Pancreas (tissue), 10 donors: ENCODE measurements at places on chromosomes 2 and 18. TPM values are rescaled to one million over a fixed set of nuclear protein-coding genes. Genes with fewer than 3 reads are reported as not detected.
A peak's percentile ranks its signal among the peaks of the same experiment; 100 is the strongest.

GRCh38 chr2:238158018-238158508, 707 bp upstream of the ERFE start:
- no peak for DNase-seq

DNA sequence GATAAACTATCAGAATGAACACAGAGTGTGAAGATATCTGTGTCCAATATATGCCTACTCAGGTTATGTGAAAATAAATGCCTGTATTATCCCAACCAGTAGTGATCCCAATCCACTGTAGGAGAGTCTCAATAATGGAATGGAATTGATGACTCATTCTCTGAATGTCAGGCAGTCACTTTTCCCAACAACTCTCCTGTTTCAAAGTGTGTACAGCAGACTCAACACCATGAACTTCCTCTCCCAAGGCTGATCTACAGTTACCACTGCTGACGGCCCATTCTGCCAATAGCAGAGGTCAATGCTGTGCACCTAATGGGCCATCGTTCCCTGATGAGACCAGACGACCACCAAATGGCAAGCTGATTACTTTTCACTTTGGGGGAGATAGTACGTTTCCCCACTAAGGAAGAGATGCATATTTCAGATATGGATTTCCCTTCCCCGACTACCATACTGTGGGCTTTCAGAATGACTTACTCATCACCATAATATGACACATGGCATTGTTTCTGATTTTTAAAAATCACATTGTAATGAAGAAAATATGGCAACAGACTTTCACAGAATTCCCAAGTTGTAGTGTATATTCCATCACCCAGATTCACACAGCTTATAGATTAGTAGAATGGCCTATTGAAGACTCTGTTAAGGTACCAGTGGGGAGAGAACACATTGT, 601.7 kb upstream of the VRK2 start:
- DNase-seq: no peak

The EMX1 gene
- 0.28 TPM for total RNA-seq

The PAIP2B gene
- total RNA-seq: 53.1 TPM

- DNase-seq: no peak
Observed at GRCh38 chr2:168293766-168294165, 46.4 kb upstream of the STK39 start.

DNA sequence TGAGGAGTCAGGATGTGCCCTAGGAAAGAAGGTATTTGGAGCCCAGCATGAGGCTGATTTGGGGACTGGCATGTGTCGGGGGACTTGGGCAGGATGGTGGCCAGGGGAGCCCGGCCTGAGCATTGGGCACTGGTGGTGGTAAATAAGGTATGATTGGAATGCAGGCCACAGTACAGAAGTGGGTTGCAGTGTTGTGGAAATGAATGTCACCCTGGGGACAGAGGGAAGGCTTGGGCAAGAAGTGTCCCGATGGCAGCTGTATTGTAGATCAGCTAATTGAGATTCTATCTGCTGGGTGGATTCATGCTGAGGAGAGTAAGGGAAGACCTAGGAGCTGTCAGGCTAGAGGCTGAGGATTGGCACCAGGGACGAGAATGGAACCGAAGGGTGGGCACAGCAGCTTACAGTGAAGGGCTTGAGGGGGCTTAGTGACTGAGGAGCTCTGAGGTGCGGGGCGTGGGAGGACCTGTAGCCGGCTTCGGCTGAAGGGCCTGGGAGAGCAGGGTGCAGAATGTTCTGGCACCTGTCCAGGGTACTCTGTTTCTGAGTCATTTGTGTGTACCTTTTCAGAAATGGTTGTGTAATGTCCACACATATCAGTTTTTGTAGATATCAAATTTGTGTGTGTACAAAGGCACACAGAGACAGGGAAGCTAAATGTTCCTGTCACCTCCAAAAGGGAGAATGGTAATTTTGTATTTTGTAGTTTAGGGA, 170.2 kb downstream of the PRKCE start:
- DNase-seq: peak; percentile 84

The FBXO36 gene
- total RNA-seq: 1.8 TPM

The DUSP19 gene
- 2.3 TPM for total RNA-seq

- no peak for DNase-seq
Observed at GRCh38 chr2:213189001-213189899, 37.8 kb upstream of the IKZF2 start.

- DNase-seq: no peak
Observed at GRCh38 chr2:102620332-102620731, 979 bp downstream of the SLC9A2 start.

The C2orf15 gene
- total RNA-seq: 1.2 TPM
